ENCODE measurements at places on chromosomes 1 and 21.
A peak's percentile ranks its signal among the peaks of the same experiment; 100 is the strongest.

GRCh38 chr1:82870332-82870731 lies 1069.6 kb downstream of the ADGRL2 start:
- no peak for DNase-seq

DNA sequence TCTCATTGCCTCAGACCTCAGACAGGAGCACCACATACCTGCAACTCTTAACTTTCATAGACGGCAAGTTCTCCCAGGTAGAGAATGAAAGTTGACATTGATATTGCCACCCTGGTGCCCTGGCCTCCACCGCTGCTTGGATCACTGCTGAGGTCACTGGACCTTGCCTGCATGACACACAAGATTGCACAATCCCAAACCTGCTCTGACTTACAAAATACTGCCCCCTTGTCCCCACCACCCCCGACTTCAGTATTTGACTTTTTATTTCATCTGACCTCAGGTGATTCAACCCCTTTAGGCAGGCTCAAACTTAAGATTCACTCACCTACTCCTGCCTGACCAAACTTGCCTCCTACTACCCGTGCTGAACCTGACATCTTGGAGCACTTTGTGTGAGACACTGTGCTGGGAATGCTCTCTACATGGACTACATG lies 43.1 kb upstream of the S1PR1 start:
- no peak for DNase-seq

GRCh38 chr1:20154301-20154831 lies 15.2 kb downstream of the PLA2G2F start:
- DNase-seq, result no peak

GRCh38 chr1:244383278-244383884 lies 68.3 kb downstream of the ADSS2 start:
- DNase-seq, result no peak

GRCh38 chr1:165254376-165254775 lies 102.1 kb downstream of the LMX1A start:
- DNase-seq, result no peak

DNA sequence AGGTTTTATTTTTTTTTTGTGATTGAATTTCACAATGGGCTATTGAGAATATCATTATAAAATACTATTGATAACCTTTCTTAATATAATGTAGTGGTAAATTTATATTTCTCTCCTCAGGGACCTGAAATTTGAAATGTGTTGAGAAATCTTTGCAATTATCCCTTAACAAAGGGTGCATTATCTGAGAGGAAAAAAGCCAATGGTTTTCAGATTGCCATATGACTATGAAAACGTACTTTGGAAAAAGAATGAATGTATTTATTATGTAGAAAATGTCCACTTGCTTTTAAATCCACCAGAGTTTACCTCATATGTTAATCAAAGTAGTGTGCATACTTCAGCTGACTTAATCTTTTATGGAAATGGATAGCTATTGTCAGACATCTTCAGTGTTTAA lies 441.1 kb downstream of the AMY1C start:
- DNase-seq, result no peak

DNA sequence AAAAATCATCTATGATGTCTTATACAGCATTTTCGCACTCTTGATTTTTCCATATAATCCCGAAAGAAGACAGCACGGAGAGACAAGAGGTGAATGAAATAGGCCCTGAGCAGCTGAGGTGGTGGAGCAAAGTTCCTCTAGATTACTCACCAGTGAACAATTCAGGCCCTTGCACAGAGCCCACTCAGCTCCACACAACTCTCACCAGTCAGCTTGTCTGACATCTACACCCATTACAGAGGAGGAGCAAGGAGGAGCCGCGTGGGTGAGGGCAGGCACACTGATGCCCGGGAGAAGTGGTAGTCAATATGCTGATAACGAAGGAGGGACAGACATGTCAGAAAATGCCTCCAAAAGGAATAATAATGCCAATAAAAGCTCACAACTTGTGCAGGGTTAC lies 59.9 kb downstream of the DNM3 start:
- DNase-seq, result no peak

DNA sequence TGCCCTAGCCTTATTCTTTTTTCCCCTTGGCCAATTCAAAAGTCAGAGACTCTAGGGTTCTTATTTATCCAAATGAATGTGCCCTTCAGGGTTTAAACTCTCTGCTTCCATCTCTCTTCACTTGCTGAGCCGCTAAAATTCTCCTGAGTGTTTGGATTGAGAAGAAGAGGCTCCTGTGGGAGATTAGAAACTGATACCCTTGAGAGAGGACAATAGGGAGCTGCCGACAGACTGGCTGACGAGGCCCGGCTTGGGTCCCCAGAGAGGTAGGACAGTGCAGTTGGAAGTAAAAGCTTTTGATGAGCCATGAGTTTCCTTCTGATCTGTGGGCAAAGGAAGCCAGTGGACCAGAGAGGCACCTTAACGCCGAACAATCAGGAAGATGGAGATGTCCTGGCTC lies 41.3 kb upstream of the UBE2U start:
- no peak for DNase-seq

- no peak for DNase-seq
These were observed 16.9 kb downstream of the DYRK3 start for GRCh38 chr1:206651958-206652890.

- no peak for DNase-seq
These were observed 580.4 kb downstream of the USP25 start for GRCh38 chr21:16310176-16310575.

DNA sequence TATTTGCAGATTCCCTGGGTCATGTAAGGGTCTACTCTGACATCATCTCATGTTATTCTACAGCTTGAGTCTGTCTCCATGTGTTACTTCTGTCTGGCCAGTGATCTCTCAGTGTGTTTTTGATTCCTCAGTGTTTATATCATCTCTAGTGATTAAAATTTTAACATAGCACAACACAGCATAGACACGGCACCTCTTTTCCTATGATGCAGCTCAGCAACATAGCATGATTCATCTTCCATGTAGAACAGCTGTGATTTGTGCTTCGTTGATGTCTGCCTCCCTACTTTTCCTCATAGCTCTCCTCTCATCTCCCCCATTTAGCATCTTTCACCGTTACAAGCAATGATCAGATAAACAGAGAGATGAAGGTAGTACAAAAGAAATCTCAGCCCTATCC lies 163.9 kb upstream of the DPT start:
- DNase-seq, result no peak

DNA sequence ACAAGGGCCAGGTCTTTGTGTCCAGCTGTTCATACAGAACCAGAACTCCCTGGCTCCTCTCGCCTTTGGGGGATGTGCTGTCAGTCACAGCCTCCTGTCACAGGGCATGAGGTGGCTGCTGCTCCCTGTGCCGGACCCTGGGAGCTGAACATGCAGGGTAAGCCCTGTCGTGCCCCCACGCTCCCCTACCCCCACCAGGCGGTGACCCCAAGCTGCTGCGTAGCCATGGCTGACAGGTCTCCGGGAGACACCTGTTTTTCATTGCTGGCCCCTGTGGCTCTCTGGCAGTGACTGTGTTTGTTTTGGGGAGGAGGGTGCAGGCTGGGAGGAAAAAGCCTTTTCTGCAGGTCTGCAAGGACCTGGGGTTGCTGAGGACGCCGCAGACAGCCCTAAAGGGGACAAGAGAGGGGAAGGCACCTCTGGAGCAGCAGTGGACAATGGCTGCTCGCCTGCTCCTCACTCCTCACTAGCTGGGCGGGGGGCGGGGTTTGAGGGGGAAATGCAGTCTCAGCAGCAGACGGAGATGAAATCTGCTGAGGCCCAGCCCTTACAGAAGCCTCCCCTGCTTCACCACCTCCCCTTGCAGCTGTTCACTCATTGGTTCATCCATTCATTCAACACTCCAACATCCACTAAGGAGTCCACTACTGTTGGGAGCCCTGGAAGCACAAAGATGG lies 81.4 kb downstream of the TRABD2B start:
- DNase-seq, result peak; percentile 60

GRCh38 chr1:109214695-109215623 lies 1.2 kb downstream of the SARS1 start:
- peak; percentile 17 for DNase-seq

DNA sequence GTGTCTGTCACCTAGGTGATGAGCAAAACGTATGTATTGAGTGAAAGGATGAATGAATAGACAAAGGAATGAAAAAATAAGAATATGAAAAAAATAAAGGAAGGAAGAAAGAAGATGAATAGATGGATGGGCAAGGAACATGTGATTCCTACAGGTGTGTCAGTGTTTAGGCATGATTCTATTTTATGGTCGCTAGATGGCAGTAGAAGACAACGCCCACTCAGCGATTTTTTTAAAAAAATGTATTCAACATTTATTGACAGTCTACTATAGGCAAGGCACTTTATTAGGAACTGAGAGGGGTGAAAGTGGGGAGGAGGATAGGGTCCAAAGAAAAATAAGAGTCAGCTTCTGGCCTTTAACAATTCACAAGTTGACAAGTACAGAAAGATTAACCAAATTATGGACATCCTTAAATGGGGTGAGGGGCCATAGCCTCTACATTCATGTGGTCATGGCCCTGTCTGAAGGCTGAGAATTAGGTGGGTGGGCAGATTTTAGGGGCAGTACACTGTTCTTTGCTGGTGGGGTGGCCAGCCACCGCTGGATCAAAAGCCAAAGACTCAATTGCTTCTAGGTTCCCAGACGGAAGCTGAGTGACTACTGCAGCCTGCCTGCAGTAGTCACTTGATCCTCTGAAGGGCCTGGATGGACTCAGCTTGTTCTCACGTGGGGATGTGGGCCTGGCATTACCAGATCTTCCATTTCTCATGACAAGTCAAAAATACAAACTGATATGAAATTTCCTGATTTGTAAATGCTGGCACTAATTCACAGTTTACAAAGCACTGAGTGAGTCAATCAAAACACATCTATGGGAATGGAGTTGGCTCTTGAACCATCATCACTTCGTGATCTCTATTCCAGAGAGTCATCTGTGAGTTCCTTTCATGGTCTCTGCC lies 83.9 kb downstream of the FASLG start:
- DNase-seq, result no peak

GRCh38 chr1:181010789-181011188 lies 11.9 kb downstream of the STX6 start:
- no peak for DNase-seq

- DNase-seq, result peak; percentile 78
These were observed 87.8 kb downstream of the PRKAB2 start for GRCh38 chr1:147084273-147085096.

GRCh38 chr1:237287876-237288521 lies 246.0 kb downstream of the RYR2 start:
- peak; percentile 22 for DNase-seq

DNA sequence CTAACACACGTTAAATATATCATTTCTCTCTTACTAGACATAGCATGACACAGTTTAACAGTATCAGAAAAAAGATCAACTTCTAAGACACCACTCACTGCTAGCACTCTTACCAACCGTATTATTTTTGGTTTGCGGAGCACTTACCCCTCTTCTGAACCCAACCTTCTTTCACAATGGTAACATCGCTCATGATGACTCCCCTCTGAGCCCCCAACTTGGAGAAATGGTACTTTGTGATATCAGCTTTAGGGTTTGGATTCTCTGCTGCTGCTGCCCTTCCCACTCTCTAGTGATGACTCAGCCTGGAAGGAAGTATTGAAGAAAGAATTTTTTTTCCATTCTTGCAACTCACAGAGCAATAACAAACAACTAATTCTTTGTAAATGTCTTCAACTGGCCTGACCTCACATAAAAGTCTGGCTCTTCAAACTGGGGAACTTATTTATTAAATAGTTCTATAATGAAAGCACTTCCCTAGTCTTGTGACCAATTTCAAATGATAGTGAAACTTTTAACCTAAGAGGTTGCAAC lies 7.0 kb downstream of the AKT3 start:
- no peak for DNase-seq
